ENCODE measurements at places on chromosomes 5 and 9.

GRCh38 chr5:170270293-170271069, 27.1 kb downstream of the LCP2 start:
- no peak for DNase-seq

- no peak for DNase-seq
These were observed 72.7 kb downstream of the GHR start for GRCh38 chr5:42495914-42496313.

- no peak for DNase-seq
These were observed 365.2 kb upstream of the TUSC1 start for GRCh38 chr9:26043431-26043830.

DNA sequence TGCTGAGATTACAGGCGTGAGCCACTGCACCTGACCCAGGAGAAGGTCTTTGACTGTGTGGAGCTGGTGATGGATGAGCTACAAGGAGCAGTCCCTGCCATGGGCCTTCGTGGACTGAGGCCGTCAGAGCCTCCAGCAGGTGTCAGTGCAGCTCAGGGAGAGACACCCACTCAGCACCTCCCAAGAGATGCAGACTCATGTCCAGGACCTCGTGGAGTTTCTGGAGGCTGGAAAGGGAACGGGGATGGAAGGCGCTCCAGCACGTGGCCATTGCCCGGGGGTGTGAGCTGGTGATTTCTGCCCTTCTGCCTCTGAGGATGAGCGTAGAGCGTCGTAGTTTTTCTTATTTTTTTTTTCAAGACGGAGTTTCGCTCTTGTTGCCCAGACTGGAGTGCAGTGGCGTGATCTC, 9.5 kb downstream of the TOR4A start:
- peak; percentile 68 for DNase-seq

GRCh38 chr9:129726322-129727160, 26.3 kb downstream of the PTGES start:
- DNase-seq, result peak; percentile 30

- no peak for DNase-seq
These were observed 179.0 kb downstream of the ROR2 start for GRCh38 chr9:91771027-91771426.

DNA sequence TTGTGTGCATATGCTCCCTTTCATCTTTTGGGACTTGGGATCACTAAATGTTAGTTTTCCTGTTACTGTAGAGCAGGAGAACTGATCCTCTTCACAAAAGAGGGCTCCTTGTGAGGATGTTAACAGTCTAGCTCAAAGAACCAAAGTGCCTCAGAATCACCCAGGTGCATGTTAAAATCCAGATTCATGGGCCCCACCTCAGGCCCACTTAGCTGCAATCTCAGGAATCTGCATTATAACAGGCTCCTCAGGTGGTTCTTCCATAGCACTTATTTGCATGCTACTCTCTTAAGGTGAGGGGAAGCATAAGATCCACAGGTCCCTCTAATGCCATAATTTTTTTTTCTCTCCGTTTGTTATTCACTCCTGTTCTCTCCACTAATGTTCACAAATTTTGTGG, 14.8 kb upstream of the MEF2C start:
- DNase-seq, result no peak

DNA sequence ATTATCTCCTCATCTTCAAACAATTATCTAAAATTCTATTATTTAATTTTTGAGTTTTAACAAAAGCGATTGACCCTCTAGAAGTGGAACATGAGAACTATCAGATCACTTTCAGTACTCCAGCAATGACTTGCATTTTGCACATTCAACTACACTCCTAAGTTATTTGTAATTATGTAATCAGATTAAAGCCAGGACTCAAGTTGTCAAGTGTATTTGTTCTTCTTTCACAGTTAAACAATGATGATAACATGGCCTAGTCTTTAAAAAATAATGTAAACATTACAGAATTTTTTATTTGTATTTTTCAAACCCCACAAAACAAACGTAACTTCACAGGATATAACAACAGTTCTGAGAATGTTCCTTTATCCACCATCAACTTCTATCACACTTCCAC, 2148.9 kb upstream of the ACO1 start:
- no peak for DNase-seq

DNA sequence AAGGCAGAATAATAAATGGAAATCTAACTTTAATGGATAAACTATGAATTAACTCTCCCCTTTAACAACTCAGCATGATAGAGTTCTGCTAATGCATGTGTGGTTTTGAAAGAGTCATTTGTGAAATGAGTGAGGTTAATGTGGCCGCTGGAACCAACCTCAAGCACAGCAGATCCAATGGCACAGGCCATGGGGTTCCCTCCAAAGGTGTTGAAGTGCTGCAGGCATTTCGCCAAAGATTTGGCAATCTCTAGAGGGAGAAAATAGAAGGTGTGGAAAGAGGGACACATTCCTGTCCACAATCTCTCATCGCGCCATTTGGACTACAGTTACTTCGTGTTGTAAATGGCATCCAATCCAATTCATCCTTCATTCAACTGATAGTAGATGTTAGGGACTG, 35.0 kb downstream of the AGXT2 start:
- DNase-seq, result no peak

DNA sequence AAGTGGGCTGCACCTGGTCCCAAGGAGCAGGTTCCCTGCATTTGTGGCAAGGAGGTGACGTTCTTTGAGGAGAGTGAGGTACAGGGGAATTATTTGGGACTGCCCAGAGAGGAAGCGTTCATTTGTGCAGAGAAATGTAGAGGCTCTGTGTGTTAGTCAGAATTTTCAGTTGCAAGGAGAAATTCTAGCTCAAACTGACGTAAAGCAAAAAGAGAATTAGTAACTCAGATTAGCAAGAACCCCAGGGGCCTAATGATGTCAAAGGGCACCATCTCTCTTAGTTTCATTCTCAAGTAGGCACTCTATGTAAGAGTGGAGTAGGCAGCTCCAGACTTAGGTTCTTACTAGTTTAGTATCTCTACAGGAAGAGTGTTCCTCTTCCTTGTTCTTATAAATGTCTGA, 2.4 kb upstream of the TXN start:
- DNase-seq, result no peak

DNA sequence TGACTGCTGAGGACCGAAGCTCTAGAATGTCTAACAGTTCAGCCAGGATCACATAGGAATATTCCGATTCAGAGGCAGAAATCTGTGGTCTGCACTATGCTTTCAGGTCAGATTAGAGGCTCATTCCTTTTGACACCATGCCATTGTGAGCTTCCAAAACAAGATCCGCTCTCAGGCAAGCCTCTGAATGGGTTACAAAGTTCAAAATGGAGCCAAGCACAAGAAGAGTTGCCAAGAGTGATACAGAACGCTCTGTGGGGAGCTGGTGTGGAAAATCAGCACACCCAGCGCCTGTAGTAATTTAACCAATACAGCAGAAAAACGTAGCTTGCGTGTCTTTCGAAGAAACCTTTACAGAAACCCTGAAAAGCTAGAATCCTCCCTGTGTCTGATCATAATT, 33.3 kb upstream of the FAT2 start:
- no peak for DNase-seq

- DNase-seq, result no peak
These were observed 262.9 kb downstream of the AGTPBP1 start for GRCh38 chr9:85478847-85479246.

GRCh38 chr5:16051246-16051755, 128.3 kb downstream of the MARCHF11 start:
- no peak for DNase-seq

DNA sequence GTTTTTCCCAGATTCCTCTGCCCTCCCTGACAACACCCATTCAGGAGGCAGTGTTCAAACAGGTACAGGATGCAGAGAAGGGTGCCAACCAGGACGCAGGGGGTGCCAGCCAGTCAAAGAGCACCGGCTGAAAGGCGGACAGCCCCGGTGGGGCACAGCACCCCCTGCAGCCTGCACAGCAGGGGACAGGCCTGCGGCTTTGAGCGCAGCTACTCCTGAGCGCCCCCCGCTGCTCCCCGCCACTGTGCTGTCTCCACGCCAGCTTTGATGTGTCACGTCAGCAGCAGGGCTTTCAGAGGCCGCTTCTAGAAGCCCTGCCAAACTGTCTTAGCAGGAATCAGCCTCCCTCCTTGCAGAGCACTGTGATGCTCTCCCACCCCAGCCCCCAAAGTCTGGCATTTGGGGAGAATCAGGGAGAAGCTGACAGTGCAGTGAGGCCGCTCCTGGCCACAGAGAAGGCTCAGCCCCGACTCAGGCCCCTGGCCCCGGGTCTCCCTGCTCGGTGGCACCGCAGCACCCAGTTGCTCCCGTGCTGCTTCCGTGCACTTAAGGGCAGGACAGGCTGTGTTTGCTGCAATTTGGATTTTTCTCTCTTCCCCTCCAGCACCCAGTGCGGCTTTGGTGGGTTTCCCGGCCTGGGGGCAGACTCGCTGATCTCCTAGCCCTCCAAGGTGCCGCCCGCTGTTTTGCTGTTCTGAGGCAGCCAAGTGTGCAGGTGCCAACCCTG, 20.3 kb downstream of the AK8 start:
- DNase-seq, result no peak

DNA sequence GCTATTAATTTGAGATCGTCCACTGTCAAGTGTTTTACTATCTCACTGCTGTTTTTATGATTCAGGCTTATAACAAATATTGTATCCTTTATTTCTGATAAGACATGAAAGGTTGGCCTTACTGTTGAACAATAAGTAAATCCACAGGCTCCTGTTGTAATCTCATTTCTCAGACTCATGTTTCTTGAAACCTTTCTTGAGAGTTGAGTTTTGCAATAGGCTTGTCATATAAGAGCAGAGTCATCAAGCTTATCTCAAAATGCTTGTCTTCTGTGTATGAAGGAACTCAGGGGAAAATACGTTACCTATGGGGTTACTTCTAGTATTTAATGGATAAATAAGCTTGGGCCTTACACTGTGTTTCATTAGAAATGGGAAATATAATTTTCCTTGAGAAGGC, 9.2 kb upstream of the TLX3 start:
- DNase-seq, result no peak

GRCh38 chr5:159899067-159900049, 16.9 kb upstream of the ADRA1B start:
- no peak for DNase-seq

DNA sequence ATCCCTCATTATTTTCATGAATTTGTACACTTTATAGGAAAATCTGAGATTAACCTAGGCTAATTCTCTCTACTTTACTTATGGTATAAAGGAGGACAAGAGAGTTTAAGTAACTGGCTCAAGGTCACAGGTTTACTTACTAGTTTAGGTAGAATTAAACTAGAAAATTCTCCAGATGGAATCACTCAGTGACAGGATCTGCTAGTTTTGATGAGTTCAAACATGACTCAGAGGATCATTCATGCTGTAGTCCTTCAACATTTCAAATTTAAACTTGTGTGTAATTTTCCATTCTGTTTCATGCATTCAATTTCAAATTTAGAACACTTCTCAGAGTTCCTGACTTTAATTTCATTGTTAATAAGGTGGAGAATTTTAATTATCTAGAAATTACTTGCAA, 485.7 kb upstream of the TUSC1 start:
- no peak for DNase-seq

DNA sequence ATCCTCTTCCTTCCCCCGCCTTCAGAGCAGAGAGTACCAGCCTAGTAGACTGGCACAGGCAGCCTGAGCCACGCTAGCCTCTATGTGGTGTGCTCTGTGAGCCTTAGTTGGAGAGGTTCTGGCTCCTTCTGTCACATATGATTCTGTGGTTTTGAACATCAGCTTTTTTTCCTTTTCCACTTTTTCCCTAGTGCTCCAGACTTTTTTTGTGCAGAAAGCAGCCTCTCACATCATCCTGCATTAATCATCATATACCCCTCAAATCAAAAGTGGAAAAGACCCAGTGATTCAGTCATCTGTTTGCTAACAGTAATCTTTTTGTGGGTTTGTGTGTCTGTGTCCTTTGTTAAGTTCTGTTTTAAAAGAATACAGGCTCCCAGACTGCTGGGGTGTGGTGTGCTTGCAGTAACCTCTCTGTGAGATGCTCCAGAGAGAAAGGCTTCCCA, 663.9 kb upstream of the RGMB start:
- no peak for DNase-seq

GRCh38 chr5:120934031-120934430, 469.9 kb downstream of the PRR16 start:
- DNase-seq, result no peak

DNA sequence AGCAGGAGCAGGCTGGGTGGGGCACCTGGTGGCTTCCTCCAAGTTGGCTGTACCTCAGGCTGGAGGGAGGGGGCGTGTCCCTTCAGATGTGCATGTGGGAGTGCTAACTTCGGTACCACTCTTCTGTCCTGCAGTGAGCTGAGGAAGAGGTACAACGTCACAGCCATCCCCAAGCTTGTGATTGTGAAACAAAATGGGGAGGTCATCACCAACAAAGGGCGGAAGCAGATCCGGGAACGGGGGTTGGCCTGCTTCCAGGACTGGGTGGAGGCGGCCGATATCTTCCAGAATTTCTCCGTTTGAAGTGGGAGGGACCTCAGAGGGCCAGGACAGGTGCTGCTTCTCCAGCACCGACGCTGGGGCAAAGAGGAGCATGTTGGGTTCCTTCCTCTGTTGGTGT, 9.3 kb downstream of the NXNL2 start:
- no peak for DNase-seq

DNA sequence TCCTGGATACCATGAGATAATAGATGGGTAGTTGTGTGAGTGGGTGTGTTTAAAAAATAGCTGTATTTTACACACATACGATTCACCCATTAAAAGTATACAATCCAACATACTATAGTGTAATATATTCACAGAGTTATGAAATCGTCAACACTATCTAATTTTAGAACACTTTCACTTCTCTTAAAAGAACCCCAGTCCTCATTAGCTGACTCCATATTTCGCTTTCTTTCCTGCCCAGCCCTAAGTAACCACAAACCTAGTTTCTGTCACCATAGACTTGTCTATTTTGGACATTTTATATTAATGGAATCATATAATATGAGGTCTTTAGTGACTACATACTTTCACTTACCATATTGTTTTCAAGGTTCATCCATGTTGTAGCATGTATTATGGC, 63.8 kb upstream of the S1PR3 start:
- DNase-seq, result no peak

DNA sequence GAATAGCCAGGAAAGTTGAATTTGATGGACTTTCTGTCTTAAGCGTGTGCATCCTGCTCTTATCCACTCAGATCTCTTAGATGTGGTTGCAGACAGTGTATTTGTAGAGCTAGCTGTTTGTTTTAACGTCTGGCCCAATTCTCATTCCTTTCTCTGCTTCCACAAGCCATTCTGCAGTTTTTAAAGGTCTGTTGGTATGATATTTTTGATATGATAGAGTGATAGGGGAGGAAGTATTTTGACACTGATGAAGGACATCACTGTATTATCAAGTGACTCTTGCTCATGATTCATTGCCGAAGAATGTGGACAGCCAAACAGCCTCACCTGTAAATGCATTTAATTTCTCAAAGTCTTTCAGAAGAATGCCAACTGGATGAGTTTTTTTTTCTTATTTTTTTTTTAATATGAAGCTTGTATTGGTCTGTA, 4.5 kb downstream of the TJP2 start:
- DNase-seq, result peak; percentile 93

GRCh38 chr5:82584631-82585030, 306.5 kb upstream of the RPS23 start:
- peak; percentile 14 for DNase-seq

- DNase-seq, result no peak
These were observed 321.7 kb upstream of the TNC start for GRCh38 chr9:115439641-115440040.
